Caco-2 (cell line): ENCODE measurements at places on chromosomes 5 and 9. TPM values are rescaled to one million over a fixed set of nuclear protein-coding genes. Genes with fewer than 3 reads are reported as not detected.

DNA sequence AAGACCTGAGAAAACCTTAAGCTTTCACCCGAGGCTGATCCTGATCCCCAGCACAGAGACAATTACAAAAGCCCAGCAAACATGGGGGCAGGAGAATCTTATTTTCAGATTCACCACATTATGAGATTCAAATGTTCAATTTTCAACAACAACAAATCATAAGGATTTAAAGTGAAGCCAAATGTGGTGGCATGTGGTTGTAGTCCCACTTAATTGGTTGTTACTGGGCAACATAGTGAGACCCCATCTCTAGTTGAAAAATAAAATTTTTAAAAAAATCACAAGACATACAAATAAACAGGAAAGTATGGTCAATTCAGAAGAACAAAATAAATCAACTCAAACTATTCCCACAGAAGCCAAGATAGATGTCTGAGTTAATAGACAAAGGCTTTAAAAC lies 3.9 kb upstream of the RABGAP1 start:
- DNase-seq: no peak

DNA sequence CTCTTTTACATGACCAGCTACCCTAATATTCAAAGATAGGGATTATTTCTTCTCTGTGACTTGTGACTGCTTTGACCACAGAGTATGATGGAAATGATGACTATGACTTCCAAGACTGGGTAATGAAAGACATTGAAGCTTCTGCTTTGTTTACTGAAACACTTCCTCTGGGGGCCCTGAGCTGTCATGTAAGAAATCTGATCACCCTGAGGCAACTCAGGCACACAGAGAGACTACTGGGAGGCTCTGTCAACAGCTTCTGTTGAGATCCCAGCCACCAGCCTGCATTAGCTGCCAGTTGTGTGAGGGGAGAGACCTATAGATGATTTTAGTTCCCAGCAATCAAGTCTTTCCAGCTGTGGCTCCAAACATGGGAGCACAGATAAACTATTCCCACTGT lies 76.5 kb downstream of the KCTD16 start:
- no peak for DNase-seq

- no peak for DNase-seq
These were observed 5.8 kb upstream of the RECK start for GRCh38 chr9:36030871-36031270.

DNA sequence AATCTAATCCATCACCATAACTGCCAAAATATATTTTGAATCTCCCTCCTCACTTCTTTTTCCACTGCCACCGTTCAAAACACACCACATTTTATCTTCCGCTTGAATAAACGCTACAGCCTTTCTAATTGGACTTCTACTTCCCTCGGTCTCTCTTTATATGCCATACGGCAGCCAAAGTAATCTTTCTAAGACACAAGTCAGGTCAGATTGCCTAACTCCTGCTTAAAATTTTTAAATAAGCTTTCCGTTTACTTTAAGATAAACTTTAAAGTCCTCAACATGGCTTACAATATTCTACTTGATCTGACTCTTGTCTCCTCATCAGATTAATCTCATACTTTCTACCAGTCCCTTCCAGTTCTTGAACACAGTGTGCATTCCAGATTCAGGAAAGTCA lies 9.7 kb downstream of the AFF4 start:
- no peak for DNase-seq

DNA sequence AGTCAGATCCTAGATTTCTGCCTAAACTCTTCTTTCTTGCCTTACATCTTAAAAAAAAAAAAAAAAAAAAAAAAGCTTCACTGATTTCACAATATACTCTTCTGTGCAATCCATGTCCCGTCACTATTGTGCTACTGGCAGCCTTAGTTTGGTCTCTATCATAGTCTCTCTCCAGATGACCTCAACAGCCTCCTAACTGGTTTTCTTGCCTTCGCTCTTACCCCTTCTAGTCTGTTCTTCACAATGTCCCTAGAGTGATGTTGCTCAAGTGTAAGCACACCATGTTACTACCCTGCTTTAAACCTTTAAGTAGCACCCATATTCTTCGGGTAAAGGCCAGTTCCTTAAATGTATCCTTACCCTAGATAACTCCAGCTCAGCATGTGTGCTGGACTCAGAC lies 25.8 kb downstream of the CD180 start:
- no peak for DNase-seq

GRCh38 chr9:82144803-82145202 lies 156.2 kb downstream of the SPATA31D1 start:
- DNase-seq: no peak

- DNase-seq: no peak
These were observed 346.8 kb downstream of the TRIM36 start for GRCh38 chr5:114822863-114823262.

DNA sequence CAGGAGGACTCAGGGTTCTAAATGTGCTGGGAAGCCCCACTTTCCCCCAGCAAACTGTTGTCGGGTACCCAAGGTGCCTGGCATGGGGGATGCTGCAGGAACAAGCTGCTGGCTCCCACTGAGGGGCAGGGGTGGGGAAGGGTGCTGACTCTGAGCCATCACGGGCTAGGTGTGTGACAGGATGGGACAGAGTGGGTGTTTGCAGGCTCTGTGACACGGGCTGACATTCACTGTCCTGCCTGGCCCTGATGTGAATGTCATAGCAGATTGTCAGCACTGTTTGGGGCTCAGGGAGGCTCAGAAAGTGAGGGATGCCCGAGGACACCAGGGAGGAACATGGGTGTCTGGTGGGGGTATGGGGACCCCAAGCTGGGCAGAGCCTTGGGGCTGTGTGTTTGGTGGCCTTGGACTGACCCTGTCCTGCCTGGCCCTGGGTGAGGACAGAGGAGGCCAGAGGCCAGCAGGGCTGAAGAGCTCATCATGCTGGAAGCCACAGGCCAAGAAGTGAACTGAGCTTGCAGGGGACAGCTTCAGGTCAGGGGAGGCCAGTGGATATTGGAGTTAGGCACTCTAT lies 20.6 kb downstream of the WNK2 start:
- DNase-seq: no peak

- DNase-seq: no peak
These were observed 33.4 kb downstream of the TEK start for GRCh38 chr9:27142299-27142930.

DNA sequence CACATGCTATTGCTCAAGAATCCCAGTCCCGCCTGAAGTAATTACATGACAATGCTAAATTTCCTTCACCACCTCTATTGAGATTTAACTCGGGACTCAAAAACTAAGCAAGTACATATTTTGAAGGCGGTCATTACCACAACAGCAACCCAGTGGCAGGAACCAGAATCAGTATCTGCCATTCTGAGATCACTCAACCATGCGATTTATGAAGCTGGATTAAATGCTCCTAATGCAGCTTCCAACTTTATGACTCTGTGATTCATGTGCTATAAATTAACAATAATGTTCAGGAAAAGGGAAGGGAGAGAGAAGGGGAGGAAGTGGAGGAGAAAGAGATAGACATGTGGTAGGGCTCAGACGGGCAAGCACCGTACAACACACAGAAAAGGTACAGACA lies 194.7 kb downstream of the DNAH5 start:
- DNase-seq: no peak

DNA sequence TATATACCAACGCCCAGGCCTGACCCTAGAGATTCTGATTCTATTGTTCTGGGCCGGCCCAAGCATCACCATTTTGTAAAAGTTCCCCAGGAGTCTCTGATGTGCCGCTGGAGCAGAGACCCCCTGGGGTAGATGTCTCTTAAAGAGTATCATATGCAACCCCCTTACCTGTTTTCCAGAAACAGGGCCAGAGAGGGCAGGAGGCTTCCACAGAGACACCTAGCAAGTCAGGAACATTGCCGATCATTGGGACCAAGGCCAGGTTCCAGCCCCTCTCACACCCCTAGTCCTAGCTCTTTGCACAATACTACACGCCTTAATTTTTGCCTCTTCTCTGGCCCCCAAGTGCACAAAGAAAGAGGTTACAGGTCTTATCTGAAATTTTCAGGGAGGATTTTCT lies 63.8 kb downstream of the TMOD1 start:
- no peak for DNase-seq

DNA sequence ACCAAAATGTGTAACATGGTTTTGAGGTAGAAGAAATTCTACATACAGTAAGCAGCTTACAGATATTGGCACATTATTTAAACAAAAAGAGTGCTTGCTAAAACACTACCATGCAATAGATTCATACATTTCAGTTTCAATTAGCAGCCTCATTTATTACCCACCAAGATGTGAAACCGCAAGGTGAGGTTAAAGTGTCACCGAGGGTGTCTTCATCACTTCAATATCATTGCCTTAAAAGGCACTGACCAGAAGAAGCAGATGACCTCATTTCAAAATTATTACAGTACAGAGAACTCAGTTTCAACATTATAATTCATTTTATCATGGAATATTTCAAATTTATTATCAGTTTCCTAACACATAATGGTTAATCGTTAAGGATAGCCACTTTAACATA lies 302.2 kb downstream of the ISL1 start:
- no peak for DNase-seq

CD72 gene
- 0.70 and 0.95 TPM in 2 replicates for total RNA-seq

BTNL8 gene
- 6.0 and 7.3 TPM in 2 replicates for total RNA-seq

GRCh38 chr9:104319685-104320084 lies 184.4 kb upstream of the OR13F1 start:
- no peak for DNase-seq

GRCh38 chr5:169374761-169375160 lies 73.8 kb upstream of the SLIT3 start:
- no peak for DNase-seq

ANP32B gene
- 299 and 317 TPM in 2 replicates for total RNA-seq

- DNase-seq: no peak
These were observed 468.5 kb downstream of the TAF11L14 start for GRCh38 chr5:18102733-18103132.

DNA sequence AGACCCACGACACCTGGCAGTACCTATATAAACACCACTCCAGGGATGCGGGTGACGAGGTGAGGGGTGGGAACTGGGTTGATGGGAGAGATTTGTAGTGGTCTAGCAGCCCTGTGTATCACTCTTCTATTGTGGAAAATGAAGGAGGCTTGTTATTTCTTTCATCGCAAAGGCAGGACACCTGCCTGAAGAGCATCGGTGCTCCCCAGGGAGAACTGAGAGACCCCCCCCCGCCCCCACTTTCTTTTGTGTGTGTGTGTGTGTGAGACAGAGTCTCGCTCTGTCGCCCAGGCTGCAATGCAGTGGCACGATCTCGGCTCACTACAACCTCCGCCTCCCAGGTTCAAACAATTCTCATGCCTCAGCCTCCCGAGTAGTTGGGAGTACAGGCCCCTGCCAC lies 8.3 kb upstream of the WDR5 start:
- no peak for DNase-seq

- DNase-seq: no peak
These were observed 113.8 kb upstream of the ANKRD55 start for GRCh38 chr5:56346741-56347535.

DNA sequence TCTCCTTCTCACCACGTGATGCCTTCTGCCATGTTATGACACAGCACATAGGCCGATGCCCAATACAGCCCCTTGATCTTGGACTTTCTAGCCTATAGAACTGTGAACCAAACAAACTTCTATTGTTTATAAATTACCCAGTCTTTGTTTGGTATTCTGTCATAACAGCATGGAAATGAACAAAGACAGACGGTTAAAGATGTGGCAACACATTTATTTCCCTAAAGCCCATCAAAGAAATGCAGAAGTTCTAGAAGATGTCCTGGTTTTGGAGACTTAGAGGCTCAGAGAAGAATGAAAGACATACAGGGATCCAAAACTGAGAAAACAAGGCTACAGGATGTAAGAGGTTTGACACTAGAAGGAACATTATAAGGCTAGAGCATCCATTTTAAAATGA lies 600.8 kb upstream of the DAB2 start:
- no peak for DNase-seq

THBS4 gene
- total RNA-seq: 0.28 TPM in 1 of 2 replicates, not detected in the other

DNA sequence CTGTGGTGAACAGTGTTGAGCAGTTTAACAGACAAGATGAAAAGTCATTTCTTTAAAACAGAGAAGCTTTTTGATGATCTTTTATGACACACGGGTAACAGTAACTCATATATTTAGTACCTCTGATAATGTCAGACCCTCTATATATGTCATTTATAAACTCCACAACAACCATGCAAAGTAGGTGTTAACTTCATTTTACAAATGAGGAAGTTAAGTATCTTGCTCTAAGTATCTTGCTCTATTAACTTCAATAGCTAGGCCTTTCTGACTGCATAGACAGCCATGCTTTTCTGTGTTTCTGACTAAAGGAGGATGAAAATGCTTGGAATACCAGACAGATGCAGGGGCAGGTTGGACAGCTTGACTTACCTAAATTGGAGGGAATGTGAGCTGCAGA lies 1.8 kb downstream of the NUDT2 start:
- DNase-seq: no peak

FAM151B gene
- total RNA-seq: 2.4 TPM in 2 replicates

DNA sequence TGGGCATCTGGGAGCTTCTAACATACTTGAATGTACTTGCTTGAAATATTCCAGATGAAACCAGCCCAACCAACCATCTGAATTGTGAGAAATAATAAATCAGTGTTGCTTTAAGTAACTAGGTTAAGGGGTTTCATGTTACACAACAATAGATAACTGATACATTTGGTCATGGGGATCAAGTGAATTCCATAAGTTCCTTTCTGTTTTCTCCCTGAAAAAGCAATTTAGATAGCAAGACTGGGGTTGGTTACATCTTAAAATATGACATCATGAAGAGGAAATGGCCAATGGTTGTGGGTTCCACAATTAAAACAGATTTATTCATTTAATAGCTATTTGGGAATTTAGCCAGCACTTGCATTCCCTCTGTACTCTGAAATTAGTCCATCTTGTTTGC lies 559.7 kb downstream of the TLR4 start:
- DNase-seq: no peak

DNA sequence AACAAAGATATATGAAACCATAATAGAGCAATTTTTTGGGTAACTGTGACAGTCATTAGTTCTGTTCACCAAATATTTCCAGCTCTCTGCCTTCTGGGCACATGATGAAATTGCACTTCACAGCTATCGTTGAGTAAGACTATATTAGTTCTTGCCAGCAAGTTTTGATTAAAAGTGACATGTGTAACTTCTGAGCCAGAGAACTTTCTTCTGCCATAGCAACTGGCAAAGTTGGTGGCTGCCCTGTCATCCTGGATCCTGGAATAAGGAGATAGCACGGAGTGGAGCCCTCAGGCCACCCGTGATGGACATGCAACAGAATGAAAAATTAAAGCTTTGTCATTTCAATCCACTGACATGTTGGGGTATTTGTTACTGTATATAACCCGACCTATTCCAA lies 194.4 kb upstream of the VCAN start:
- no peak for DNase-seq

SPINK6 gene
- not detected in 2 replicates for total RNA-seq
